ENCODE measurements at places on chromosomes 3 and 15. TPM values are rescaled to one million over a fixed set of nuclear protein-coding genes. Genes with fewer than 3 reads are reported as not detected.

Gene NOX5
- total RNA-seq, result not detected

DNA sequence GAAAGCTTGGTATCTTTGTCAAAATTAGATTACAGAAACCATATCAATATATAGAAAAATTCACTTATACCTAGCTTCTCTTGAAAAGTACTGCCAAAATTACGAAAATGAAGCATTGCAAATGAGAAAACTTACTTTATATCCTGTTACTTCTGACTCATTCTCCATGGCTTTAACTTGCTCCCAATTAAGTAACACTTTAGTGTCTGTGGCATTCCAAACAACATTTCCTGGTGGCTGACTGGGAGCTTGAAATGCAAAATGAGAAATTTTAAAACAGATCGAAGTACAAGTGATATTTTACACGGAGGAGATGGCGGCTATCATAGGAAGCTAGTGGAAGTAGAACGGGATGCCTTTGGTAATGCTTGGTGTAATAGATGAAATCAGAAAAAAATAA lies 347.3 kb downstream of the CNTN3 start:
- no peaks in the 10 kb centered on the region for H3K27me3 ChIP-seq
- no peak for DNase-seq
- H3K4me1 ChIP-seq, result no peaks in the 10 kb centered on the region
- no peak overlapping the region for H3K4me3 ChIP-seq

- H3K27ac ChIP-seq, result no peak overlapping the region
- DNase-seq, result no peak
- no peaks in the 10 kb centered on the region for H3K4me1 ChIP-seq
- no peaks in the 10 kb centered on the region for H3K36me3 ChIP-seq
- no peak overlapping the region for H3K4me3 ChIP-seq
Observed at GRCh38 chr3:60756241-60757030, 494.8 kb downstream of the FHIT start.

DNA sequence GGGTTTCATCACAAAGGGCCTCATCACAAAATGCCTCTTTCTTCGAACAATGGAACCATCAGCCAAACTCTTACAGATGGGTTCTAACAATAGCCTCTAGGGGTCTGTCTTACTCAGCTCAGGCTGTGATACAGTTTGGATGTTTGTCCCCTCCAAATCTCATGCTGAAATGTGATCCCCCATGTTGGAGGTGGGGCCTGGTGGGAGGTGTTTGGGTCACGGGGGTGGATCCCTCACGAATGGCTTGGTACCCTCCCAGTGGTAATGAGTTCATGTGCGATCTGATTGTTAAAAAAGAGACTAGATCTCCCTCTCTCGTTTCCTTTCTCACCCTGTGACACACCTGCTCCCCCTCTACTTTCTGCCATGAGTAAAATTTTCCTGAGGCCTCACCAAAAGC lies 47.9 kb upstream of the LIPC start:
- H3K4me3 ChIP-seq, result no peak overlapping the region
- peak; percentile 49 for DNase-seq
- no peaks in the 10 kb centered on the region for H3K4me1 ChIP-seq
- H3K27me3 ChIP-seq, result no peaks in the 10 kb centered on the region
- H3K27ac ChIP-seq, result no peak overlapping the region

GRCh38 chr15:41893422-41894250 lies at the start of gene SPTBN5:
TSS of gene SPTBN5 (minus strand) at chr15:41894053. CDS start at chr15:41893497, 556 bp downstream.
- no peak for DNase-seq
- H3K27ac ChIP-seq, result no peak within 1 kb of the TSS
- H3K4me1 ChIP-seq, result peaks cover 4% of the 10 kb centered on the region
- no peak within 1 kb of the TSS for H3K4me3 ChIP-seq

DNA sequence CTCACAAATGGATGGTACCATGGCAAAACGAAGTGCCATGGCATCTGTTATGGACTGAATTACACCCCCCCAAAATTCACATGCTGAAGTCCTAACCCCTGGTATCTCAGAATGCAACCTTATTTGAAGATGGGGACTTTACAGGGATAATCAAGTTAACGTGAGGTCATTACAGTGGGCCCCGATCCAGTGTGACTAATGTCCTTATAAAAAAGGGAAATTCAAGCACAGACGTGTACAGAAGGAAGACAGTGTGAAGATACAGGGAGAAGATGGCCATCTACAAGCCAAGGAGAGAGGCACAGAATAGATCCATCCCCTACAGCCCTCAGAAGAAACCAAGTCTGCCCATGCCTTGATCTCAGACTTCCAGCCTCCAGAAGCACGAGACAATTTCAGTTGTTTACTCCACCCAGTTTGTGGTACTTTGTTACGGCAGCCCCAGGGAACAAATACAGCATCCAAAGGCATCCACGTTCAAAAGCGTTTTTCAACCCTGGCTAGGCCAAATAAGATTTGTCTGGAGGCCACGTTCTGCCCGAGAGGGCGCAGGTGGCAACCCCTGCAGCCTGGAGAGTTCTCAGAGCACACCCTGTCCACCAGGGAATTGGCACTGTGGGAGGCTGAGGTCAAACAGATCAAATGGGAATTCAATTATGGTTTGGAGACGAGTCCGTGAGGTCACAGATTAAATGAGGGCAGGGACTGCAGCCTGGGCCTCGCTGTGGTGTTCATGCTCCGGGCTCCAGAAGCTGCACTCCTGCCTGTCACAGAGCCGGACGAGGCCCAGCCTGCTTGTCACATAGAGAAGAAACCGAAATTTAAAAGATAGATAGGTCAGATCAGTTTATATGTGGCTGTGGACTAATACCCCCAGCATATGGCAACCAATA lies 494.8 kb downstream of the SHQ1 start:
- H3K4me1 ChIP-seq, result no peaks in the 10 kb centered on the region
- H3K36me3 ChIP-seq, result no peaks in the 10 kb centered on the region
- no peaks in the 10 kb centered on the region for H3K27me3 ChIP-seq

DNA sequence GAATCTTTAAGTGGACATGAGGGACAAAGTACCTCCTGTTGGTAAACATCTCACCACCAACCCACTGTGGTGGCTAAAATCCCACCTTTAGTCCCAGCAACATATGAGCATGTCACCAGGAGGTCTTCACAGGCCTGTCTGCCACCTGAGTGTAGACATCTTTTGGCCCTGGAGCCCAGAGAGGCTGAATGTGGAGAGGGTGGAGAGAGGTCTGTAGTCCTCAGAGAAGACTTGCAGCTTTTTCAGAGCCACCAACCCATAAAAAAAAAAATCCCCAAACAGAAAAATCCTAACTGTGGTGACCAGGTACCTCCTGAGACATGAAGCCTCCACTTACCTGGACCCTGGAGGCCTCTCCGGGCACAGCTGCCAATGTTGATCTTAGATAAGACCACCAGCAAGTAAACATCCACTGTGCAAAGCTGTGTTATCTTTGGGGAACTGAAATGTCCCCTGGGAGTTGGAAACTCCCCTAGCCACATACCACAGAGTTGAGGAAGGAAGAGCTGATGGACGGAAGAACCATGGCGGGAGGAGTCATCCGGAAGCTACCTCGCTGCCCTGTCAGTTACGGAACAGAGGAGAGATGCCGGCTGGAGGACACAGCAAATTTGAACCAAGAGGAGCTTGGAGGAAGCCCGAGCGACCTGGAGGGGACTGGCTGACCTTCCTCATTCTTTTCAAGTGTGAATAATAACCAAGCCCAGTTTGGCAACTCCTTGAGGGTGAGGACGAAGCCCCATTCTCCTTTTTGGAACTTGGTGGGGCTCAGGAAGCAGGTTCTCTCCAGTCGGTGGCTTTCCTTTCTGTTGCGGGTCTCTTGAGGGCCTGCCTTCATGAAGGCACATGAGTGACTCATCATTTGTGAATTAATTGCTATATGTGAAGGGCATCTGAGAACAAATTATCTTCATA lies at the start of gene GHRL:
GHRL (minus strand) TSS at position 443 of the 915 bp plus-strand sequence. CDS start 2,767 bp downstream, outside the sequence.
- no peaks in the 10 kb centered on the region for H3K4me1 ChIP-seq
- no peak for DNase-seq
- no peaks in the 10 kb centered on the region for H3K27me3 ChIP-seq
- H3K27ac ChIP-seq, result no peak within 1 kb of the TSS
- H3K4me3 ChIP-seq, result no peak within 1 kb of the TSS

Gene CLCN2
- total RNA-seq, result 4.4 TPM

Gene CACNA2D2
- not detected for total RNA-seq

- H3K4me1 ChIP-seq, result no peaks in the 10 kb centered on the region
- H3K27me3 ChIP-seq, result no peaks in the 10 kb centered on the region
- H3K36me3 ChIP-seq, result no peaks in the 10 kb centered on the region
- no peak overlapping the region for H3K27ac ChIP-seq
Observed at GRCh38 chr3:172153335-172153861, 114.0 kb downstream of the FNDC3B start.

GRCh38 chr3:68103811-68104210 lies 449.4 kb upstream of the SUCLG2 start:
- no peak for DNase-seq
- H3K4me1 ChIP-seq, result no peaks in the 10 kb centered on the region

Gene ADCY5
- total RNA-seq, result not detected

Gene ITIH4
- total RNA-seq, result 11.1 TPM

- H3K27ac ChIP-seq, result no peak overlapping the region
- H3K4me3 ChIP-seq, result no peak overlapping the region
- H3K36me3 ChIP-seq, result no peaks in the 10 kb centered on the region
Observed at GRCh38 chr3:100108464-100109079, 5.7 kb downstream of the FILIP1L start.

DNA sequence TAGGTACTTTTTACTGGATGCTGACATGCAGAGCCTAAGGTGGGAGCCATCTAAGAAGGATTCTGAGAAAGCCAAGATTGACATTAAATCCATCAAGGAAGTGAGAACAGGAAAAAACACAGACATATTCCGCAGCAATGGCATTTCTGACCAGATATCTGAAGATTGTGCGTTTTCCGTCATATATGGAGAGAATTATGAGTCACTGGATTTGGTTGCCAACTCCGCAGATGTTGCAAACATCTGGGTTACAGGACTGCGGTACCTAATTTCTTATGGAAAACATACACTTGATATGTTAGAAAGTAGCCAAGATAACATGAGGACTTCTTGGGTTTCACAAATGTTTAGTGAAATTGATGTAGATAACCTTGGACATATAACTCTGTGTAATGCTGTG lies 125.1 kb downstream of the PLCL2 start:
- H3K27me3 ChIP-seq, result no peaks in the 10 kb centered on the region
- no peaks in the 10 kb centered on the region for H3K36me3 ChIP-seq
- DNase-seq, result no peak
- H3K4me3 ChIP-seq, result no peak overlapping the region

DNA sequence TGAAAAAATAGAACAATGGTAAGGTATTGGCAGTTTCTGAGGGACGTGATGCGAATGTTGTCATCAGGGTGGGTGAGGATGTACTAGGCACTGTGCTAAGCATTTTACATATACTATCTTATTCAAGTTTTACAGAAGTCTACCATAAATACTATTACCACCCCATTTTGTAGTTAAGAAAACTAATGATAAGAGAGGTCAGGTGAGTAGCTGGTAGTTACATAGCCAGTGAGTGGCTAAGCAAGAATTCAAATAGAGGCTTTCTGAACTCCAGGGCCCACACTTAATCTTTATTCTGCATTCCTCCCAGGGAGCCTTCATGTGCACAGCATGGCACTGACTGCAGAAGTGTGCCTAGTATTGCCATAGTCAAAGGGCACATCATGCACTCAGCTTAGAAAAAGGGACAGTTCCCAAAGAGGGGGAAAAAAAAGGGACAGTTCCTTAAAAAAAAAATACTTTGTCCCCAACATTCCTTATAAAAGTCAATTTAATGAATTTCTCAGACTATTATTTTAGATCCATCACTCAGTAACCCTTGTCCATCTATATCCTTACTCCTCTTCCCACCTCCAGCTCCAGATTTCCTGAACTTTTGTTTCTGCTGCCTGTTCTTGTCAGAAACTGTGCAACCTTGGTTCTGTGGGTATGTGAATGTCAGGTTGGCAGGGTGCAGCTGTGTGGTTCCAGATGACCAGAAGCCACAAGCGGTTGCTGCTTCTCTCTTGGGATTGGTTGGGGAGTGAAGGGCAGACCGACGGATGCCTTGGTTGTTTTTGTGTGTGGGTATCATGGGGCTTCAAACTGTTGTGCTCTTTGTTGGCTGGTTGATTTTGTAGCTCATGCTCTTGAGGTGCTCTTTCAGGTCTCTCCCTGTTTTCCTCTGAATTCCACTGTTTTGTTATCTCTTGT lies 8.3 kb downstream of the MAPKBP1 start:
- H3K4me1 ChIP-seq, result peaks cover 55% of the 10 kb centered on the region
- H3K4me3 ChIP-seq, result peak overlapping the region; percentile 2
- no peaks in the 10 kb centered on the region for H3K27me3 ChIP-seq
- DNase-seq, result peak; percentile 75
- peak overlapping the region; percentile 84 for H3K27ac ChIP-seq

GRCh38 chr3:129476586-129476985 lies 36.6 kb downstream of the IFT122 start:
- peaks cover 15% of the 10 kb centered on the region for H3K4me1 ChIP-seq
- H3K27ac ChIP-seq, result no peak overlapping the region
- no peaks in the 10 kb centered on the region for H3K36me3 ChIP-seq
- no peak overlapping the region for H3K4me3 ChIP-seq
- H3K27me3 ChIP-seq, result no peaks in the 10 kb centered on the region

Gene CHRM5
- not detected for total RNA-seq

Gene TNNC1
- total RNA-seq, result not detected

DNA sequence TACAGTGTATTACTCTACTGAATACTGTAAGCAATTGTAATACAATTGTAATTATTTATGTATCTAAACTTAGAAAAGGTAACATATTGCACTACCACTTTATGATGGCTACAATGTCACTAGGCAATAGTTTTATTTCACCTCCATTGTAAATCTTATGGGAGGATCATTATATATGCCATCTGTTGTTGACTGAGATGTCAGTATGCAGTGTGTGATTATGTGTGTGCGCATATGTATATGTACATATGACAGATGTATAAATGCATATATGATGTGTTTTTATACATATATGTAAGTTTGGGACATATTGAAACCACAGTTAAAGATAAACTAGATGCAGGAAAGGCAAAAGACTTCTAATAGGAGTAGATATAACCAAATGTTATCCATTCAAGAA lies 8.5 kb downstream of the IGSF10 start:
- no peaks in the 10 kb centered on the region for H3K4me1 ChIP-seq
- H3K4me3 ChIP-seq, result no peak overlapping the region
- H3K27ac ChIP-seq, result no peak overlapping the region
- no peaks in the 10 kb centered on the region for H3K27me3 ChIP-seq

Gene FEZF2
- total RNA-seq, result not detected

DNA sequence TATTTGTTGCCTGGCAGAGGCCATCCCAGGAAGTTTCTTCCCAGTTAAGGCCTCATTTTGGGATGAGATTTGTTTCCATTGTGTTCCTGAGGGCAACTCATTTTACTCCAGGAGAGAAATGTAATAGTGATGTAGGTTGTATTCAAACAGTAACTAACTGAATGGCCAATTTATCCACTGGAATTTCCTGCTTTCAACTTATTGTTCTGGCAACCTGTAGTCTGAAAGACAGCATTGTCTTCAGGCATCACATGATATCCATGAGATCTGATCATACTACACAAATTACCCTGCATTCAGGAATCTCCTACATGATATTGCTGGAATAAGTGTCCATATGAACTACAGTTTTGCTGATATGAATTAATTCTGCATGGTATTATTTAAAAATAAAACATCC lies 79.5 kb upstream of the FGF7 start:
- DNase-seq, result no peak
- no peak overlapping the region for H3K27ac ChIP-seq
- H3K4me1 ChIP-seq, result no peaks in the 10 kb centered on the region
- H3K36me3 ChIP-seq, result no peaks in the 10 kb centered on the region

Gene LINGO1
- total RNA-seq, result not detected

GRCh38 chr3:133472242-133472641 lies 72.4 kb downstream of the BFSP2 start:
- DNase-seq, result peak; percentile 86
- peak overlapping the region; percentile 98 for H3K27ac ChIP-seq
- peak overlapping the region; percentile 45 for H3K4me3 ChIP-seq
- no peaks in the 10 kb centered on the region for H3K27me3 ChIP-seq
